ENCODE measurements at places on chromosomes 7 and 10.

DNA sequence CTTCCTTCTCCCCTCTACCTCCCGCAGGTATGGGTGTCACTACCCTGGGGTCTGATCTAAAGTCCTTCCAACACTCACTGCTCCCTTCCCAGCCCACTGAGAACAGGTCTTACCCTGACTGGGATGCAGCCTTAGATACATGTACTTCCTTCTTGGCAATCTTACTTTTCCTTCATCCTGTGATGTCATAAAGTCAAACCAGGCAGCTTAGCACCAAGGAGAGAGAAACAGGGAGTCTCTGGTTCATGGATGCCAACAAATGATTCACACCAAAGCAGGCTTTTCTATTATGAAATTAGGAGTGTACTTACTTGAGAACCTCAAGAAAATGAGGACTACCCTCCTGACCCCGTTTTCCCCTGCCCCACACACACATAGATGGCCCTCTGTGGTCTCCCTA is 111.0 kb upstream of the KMT2E start:
- DNase-seq = no peak

DNA sequence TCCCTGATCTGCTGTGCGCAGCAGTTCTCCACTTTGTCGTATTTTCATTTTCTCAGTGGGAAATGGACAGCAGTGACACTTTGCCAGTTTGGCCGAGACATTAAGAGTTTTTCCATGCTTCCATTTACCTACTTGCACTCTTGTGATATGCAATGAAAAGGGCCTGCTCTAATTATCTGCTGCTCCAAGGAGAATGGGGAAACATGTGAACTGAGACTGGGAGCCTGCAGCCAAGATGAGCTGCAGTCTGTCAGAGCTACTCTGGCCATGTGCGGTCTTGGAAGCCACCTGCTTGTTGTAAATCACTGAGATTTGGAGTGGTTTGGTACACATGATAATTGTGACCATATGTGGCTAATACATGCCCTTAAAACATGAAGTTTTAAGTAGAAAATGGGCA is 586.6 kb upstream of the POT1 start:
- no peak for DNase-seq

DNA sequence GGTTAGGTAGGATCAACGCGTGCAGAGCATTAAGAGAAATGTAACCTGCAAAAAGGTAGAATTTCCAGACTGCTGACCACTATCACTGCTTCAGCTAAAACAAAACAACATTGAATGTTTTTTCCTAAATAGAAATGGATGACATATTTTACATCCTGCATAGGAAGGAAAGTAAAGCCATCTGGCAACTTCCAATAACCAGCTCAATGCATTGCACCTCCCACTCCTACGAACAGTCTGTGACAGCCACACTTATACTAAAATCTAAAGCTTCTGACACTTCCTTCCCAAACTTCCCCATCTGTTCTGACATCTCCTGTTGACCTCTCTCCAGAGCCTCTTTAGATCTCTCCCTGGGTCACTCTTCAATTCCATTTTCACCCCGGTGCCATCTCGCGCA is 47.1 kb downstream of the NRCAM start:
- DNase-seq = no peak

DNA sequence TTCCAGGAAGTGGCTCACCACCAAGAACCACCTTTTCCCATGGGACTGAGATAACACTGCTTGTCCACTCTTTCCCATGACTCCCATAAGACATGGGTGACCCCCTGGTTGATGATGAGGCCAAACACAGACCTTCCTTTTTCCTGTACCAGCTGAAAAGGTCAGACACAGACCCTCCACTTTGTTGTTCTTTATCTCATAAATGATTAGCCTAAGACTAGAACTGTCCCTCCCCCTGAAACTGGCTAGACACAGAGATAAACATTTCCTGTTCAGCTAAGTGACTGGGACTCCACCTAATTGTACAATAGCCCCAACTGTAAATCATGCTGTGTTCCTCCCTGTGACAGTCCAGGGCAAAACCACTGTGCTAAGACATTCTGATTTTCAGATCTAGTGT is 8.2 kb upstream of the NRG3 start:
- no peak for DNase-seq

DNA sequence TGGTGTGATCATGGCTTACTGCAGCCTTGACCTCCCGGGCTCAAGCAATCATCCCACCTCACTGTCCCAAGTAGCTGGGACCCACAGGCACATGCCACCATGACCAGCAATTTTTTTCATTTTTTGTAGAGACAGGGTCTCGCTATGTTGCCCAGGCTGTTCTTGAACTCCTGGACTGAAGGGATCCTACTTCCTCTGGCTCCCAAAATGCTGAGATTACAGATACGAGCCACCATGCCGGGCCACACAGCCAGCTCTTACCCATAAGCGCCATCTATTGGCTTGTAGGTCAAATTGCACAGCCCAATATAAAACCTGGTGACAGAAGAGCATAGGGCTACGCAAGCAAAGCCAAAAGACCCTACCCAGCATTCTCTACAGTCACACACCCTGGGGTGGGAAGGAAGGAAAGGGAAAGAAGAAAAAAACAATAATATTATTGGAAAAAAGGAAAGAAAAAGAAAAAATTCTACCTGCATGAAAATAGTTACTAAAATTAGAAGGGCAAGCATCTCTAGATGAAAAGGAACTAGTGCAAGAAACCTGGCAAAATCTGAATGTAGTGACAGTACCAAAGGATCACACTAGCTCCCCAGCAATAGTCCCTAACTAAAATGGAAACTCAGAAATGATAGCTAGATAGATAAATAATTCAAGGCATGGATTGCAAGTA is 29.4 kb upstream of the AMPH start:
- DNase-seq = peak; percentile 84

DNA sequence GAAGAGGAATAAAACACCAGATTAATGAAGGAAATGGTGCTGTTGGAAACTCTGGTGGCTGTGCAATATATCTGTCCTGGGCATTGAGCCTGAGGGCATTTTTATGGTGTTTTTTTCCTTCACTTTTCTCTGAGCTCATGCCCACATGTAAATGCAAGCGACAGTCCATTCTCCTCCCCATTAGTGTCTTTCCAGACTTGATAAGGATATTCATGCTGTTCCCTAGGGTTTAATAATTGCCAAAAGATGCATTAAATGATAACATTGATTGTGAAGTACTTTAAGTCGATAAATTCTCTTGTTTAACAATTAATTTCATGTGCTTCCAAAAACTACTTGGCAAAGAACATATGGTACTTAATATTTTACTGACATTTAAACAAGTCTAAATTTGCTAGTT is 384.7 kb downstream of the MDFIC start:
- DNase-seq = no peak

DNA sequence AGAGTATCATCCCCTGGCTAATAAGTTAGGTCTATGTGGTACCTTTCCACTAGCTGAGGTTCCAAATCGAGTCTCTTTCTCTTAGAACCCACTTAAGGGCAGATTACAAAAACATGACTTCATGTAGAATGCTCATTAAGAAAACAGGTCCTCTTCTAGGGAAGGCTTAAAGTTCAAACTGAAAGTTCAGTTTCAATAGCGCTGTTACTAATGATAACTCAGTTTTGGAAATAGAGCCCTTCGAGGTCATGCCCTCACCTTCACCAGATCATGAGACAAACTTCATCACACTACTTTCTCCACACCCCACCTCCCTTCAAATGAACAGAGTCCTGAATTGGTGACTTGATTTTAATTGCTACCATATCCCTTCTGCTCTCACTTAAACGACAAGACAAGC is 26.2 kb downstream of the HGF start:
- no peak for DNase-seq

DNA sequence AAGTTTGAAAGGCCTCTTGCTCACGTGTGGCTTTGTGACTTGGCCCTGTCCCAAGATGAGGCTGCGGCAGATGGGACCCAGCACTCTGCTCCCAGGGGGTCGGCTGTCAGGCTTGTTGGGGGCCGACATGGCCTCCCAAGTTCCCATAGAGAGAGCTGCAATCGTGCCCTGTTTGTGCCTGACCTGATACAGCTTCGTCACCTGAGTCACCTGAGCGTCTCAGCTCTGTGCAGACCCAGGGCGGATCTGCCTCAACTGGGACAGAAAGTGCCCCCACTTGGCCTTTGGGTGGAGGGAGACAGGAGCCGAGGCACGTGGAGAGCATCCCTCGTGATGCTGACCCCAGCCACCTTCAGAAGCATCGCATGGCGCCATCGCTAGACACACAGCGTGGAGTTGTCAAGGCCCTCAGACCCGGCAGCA is 21.7 kb downstream of the PAPOLB start:
- DNase-seq = no peak

- no peak for DNase-seq
These were observed 30.6 kb downstream of the CDCA7L start for GRCh38 chr7:21915140-21915539.

GRCh38 chr10:79349766-79350406 is 2.6 kb downstream of the PPIF start:
- DNase-seq = no peak
